ENCODE measurements at places on chromosomes 5 and 9.
A peak's percentile ranks its signal among the peaks of the same experiment; 100 is the strongest.

DNA sequence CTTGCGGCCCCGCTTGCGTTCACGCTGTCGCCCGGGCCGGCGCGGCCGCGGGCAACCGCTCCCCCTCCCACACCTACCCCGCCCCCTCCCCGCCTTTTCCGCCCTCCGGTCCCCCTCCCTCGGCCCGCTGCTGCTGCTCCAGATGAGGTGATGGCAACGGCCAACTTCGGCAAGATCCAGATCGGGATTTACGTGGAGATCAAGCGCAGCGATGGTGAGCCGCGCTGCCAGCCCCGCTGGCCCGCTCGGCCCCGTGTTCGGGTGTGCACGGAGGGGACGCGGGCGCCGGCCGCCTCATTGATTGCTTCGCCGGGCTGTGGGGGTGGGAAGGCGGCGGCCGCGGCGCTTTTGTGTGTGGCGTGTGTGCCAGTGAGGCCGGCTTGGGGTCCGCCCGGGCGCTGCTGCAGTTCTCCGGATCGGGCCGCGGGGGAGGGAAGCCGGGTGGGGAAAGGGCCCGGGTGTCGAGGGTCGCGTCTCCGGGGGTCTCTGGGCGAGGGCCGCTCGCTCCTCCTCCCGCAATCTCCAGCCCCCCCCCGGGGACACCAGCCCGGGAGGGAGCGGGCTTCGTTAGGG lies 403 bp downstream of the KIF2A start:
- peak; percentile 85 for DNase-seq

DNA sequence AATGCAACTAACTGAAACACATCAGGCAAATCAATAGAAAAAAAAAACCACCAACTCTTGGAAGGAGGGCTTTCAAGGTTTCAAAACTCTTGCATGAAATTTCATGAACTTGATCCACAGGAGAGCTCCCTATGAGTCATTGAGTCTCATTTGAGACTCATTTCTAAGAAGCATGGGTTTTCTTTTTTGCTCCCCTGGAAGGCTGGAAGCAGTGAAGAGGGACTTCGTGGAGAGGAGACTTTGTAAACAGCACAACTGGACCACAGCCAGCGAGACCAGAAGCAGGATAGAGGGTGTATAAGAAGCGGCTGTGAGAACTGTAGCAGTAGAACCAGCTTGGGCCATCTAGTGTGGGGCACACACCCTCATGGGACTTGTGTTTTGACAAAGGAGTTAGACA lies 41.2 kb upstream of the RAPGEF1 start:
- DNase-seq, result no peak

DNA sequence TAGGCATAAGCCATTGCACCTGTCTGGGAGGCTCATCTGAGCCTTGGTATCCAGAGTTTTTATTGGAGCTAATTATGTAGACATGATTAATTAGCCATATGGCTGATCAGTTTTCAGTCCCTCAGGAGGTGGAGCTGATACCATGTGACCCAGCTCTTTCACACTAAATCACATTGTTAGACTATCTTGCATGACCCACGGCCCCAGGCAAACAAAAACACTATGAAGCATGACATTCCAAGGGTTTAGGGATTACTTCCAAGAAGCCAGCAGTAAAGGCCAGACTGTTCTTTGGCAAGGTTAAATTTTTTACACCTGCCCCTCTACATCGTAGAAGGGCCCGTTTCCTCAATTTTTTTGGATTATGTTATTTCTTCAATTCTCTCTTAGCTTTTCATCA lies 5.0 kb upstream of the C5orf24 start:
- DNase-seq, result no peak

GRCh38 chr9:114953959-114954358 lies 23.6 kb upstream of the TNFSF8 start:
- peak; percentile 11 for DNase-seq

- DNase-seq, result no peak
Observed at GRCh38 chr9:72982146-72982799, 29.4 kb upstream of the ALDH1A1 start.

- DNase-seq, result no peak
Observed at GRCh38 chr9:2303056-2303455, 287.9 kb downstream of the SMARCA2 start.

DNA sequence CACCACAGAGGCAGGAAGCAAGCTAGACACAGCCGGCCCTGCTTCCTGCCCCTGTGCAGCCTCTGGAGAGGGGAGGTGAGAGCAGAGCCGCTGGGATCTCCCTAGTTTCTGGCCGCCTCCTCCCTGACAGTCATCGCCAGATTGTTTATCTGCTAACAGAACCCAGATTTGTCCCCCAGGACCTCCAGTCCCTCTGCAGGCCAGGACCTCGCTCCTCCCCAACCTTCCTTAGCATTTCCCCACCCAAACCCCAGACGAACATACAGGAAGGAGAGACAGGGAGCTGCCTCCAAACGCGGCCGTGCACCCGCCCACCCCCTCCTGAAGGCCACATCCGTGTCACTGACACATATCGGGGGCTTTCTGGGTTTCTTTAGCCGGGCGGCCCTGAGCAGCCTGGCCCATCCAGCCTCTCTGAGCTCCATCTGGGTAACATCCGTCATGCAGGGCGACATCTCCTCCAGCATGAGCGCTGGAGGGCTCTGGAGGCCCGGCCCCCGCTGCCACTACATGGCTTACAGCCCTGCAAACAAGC lies 47.5 kb downstream of the DBH start:
- no peak for DNase-seq

DNA sequence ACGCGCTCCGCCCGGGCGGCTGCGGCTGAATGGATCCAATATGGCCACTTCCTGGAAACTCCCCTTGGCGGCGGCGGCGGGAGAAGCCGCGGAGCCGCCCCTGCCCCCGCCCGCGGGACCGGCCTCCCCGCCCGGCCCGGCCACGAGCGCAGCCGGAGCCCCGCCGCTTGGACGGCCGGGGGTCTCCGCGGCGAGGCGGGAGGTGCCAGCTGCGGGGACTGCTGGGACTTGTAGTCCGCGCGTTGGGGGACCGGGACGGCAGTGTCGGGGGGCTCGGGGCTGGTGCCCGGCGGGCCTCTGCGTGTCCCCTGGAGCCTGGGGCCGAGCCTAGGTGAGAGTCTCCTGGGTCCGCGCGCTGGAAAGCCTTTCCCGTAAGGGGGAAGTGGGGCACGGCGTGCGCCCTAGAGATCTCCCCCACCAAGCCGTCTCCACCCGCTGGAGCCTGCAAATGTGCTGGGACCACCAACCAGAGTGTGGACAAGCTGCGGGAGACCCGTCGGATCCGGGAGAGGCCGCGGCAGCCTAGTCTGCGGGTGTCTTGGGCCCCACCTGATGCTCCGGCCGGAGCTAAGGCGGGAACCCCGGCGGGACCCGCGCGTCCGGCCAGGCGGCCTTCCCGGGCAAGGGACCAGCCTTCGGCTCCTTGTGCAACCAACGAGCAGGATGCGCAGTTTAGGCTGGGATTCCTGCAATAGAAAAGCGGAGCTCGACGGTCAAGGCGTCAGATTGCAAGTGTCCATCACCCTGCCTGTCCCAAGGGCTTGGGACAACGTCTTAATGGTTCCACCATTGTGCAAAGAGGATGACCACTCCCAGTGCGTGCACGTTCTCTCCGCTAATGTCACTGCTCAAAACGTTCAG lies at the start of gene SEPTIN8:
Gene SEPTIN8 (minus strand): TSS at position 31 of the 861 bp plus-strand sequence. CDS start 102 bp downstream, outside the sequence.
- DNase-seq, result peak; percentile 74

- DNase-seq, result peak; percentile 40
Observed at GRCh38 chr9:120915854-120916470, 10.6 kb downstream of the TRAF1 start.

- DNase-seq, result no peak
Observed at GRCh38 chr9:86469476-86470250, 115.5 kb upstream of the TUT7 start.

- no peak for DNase-seq
Observed at GRCh38 chr5:5116956-5117355, 23.2 kb upstream of the ADAMTS16 start.

- no peak for DNase-seq
Observed at GRCh38 chr5:76490960-76491359, 87.9 kb downstream of the IQGAP2 start.

DNA sequence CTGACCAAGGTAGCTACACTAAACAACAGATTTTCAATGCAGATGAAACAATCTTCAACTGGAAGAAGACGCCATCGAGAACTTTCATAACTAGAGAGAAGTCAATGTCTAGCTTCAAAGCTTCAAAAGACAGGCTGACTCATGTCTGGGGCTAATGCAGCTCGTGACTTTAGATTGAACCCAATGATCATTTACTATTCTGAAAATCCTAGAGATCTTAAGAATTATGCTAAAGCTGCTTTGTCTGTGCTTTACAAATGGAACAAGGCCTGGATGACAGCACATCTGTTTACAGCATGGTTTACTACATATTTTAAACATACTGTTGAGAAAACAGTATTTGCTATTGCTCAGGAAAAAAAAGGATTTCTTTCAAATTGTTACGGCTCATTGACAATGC lies 54.9 kb downstream of the RICTOR start:
- no peak for DNase-seq

- no peak for DNase-seq
Observed at GRCh38 chr5:98050583-98050982, 722.9 kb upstream of the RGMB start.

Data from midbrain (tissue), 1 donor.